Fibroblast of skin of abdomen (primary cell): ENCODE measurements at places on chromosomes 6 and 20.

GRCh38 chr6:26163427-26164119, 76.3 kb downstream of the HFE start:
- DNase-seq, result no peak

- DNase-seq, result no peak
Observed at GRCh38 chr6:76441875-76442274, 369.4 kb upstream of the IMPG1 start.

GRCh38 chr6:141925001-141925400, 207.7 kb upstream of the GJE1 start:
- peak; percentile 19 for DNase-seq

GRCh38 chr6:4675121-4675520, 101.1 kb upstream of the CDYL start:
- DNase-seq, result no peak

- no peak for DNase-seq
Observed at GRCh38 chr6:136225496-136225895, 24.6 kb downstream of the MTFR2 start.

- DNase-seq, result no peak
Observed at GRCh38 chr20:955111-955510, 39.0 kb upstream of the ANGPT4 start.

DNA sequence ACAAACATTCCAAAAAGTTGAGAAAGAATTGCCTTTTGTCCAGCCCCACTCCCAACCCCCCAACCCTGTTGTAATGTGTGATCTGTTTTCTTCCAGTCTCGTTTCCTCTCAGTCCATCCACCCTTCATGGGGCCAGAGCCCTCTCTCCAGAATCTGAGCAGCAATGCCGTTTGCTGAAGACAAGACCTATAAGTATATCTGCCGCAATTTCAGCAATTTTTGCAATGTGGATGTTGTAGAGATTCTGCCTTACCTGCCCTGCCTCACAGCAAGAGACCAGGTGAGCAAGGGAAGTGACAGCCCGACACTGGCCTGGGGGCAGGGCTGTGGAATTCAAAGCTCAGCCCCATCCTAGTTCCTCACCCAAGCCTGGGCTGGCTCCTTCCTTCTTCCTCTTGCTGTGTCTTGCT, 7.8 kb downstream of the MAVS start:
- no peak for DNase-seq

DNA sequence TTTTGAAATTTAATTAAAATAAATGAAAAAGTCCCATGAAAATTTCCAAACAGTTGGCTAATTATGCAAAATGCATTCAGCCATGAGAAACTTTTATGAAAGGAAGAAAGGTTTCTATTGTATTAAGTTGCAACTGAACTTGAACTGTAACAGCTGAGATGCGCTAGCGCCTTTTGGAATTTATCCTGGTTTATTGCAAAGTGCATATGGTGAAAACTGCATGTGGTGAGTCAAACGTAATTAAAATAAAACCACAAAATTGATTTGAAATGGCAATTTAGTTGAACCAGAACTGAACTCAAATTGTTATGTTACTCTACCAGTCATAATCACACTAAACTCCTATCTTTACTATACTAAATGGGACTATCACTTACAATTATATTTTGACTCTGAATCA, 46.4 kb upstream of the COL21A1 start:
- peak; percentile 17 for DNase-seq

- DNase-seq, result no peak
Observed at GRCh38 chr20:25706793-25707192, 10.1 kb upstream of the ZNF337 start.

GRCh38 chr6:139370999-139371345, 3.5 kb downstream of the CITED2 start:
- DNase-seq, result no peak

DNA sequence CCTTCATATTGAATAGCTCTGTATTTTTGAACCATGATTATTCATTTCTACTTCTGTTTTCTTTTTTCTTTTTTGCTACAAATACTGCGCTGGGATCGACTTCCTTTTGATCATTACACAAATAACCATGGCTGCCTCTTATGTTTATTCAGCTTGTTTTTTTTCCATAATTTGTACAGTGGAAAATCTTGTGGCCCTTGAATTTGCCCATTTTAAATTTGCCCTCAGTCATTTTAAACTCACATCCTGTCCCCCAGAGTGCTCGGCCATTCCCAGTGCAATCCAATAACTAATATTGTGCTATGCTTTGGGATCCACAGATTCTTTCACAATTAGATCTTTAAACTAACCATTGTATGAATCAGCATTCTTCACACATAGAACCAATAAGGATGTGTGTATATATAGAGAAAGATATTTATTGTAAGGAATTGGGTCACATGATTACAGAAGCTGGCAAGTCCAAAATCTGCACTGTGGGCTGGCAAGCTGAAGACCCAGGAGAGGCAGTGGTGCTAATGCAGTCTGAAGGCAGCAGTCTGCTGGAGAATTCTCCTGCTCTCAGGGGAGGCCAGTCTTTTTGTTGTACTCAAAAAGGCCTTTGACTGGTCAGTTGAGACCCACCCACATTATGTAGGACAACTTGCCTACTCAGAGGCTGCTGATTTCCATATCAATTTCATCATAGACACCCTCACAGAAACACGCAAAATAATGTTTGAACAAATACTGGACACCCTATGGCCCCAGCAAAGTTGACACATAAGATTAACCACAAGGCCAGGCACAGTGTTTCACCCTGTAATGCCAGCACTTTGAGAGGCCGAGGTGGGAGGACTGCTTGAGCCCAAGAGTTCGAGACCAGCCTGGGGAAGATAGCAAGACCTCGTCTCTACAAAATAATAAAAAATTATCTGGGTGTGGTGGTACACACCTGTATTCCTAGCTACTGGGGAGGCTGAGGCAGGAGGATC, 147.1 kb downstream of the MTHFD1L start:
- peak; percentile 66 for DNase-seq

GRCh38 chr6:156662025-156662445, 115.1 kb upstream of the ARID1B start:
- DNase-seq, result peak; percentile 95

- DNase-seq, result no peak
Observed at GRCh38 chr6:117168296-117169063, 96.9 kb upstream of the VGLL2 start.

- no peak for DNase-seq
Observed at GRCh38 chr20:50758469-50758868, 27.1 kb downstream of the PARD6B start.

DNA sequence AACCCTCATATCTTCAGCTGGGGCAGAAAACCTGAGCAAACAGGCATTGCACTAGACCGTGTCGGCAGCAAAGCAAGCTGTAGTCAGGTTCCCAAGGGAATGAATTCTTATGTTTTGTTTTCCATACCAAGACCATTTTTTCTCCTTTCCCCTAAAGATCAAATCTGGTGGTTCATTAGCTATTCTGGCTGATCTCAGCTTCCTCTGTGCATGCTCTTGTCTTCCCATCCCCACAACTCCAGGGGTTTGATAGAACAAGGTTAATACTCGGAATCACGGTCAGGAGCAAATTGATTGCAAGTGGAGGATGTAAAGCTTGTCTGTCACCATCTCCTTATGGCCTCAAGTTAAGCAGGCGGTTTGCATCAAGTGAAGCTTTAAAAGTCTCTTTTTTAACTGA, 778.8 kb downstream of the KIF16B start:
- no peak for DNase-seq

DNA sequence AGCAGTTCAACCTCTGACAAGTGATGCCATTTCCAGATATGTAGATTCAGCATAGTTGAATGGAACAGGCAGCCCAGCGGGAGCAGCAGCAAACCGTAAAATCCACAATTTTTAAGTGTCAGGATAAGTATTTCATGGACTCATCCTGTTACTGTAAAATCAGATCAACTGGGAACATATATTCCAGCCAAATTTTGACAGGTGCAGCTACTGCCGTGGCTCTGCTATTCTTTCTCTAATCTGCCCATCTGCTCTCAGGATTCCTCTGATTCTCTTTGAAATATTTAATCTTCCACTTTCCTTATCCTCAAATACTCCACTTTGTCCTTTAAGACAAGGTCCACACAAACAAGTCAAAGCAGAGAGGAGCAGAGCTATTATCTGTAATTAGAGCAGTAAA, 245.4 kb upstream of the ASCC3 start:
- no peak for DNase-seq

DNA sequence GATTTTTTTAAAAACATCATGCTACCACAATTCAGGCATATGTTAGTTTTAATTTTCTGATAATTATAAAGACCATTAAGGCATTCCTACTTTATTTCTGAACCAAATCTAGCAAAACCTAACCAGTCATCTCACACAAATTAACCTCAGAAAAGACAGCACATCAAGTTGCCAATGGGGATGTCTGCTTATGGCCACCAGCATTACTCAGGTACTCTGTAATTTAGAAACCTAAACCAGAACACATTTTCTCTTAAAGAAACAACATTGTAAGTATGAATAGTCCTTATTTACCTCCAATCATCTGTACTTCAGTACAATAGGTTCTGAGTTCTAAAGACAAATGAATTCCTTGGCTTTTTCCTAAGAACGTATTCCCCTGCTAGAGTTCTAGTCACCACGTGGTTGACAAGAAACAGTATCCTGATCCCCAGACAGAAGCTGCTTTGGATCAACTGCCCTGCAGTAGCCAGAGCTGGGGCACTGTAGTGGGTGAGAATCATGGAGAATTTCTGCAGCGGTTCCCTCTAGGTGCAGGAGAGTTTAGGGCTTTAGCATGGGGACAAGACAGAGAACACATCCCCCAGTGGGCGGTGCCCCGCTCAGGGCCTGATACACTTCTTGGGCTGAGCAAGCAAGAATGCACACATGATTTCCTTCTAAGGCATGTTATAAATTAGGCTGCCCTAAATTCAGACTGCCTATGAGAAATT, 15.4 kb downstream of the GCLC start:
- peak; percentile 34 for DNase-seq

DNA sequence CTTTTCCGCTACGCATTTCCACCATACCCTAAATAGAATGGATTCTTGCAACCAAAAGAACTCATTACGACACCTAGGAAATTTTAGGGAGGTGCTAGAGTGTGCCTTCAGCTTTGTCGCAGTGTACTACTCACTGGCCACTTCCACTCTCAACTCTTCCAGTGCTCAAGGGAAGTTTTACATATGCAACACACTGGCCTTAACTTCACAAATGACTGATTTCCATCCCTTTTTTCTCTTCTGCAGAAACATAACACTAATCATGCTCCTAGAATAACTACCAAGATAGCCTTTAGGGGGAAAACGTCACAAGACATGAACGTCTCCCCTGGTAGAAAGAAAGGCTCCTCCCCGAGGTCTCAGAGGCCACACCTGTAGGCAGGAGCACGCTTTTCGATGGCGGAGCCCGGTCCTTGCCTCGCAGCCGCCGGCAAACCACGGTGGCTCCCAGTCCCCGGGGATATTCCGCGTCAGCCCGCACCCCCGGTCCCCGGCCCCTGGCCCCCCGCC, 584 bp downstream of the LYRM4 start:
- peak; percentile 50 for DNase-seq

DNA sequence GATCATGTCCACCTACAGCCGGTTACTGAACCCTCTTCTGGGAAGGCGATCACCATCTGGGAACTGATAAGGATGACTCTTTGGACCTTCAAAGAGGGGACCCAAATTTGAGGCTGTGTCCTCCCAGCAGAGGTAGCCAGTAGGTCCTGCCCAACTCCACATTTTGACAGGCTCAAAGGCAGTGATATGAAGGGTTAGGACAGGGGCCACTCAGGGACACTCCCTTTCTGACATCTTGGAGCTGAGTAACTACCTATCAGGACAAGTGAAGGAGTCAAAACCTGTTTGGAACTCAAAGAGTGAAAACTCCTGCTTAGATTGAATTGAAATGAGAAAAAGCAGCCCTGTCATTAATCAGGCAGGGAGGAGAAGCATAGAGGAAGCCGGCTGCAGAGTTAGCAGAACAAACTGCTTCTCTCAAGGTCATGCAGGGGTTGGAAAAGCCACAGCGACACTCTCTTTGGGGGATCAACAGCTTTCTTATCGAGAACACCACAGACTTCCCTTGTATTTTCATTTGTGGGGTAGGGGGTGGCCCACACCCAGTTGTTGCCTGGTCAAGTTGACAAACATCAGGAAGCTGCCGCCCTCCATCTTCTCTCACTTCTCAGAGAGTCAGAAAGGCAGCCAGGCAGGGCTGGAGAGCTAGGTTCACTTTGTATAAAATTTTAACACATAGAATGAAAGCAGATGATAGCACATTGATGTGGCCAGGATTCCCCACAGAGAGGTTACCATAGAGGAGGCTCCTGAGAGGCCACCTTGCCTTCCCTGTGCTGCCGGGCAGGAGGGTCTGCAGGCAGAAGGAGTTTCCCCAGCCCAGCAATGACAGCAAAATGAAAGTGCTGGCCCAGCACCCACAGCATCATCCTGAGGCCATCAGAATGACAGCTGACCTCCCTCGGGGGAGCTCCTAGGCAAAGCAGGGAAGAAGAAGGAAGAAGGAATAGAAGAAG, 47.6 kb downstream of the AGPAT4 start:
- no peak for DNase-seq

GRCh38 chr6:145866456-145867396, 52.1 kb upstream of the FBXO30 start:
- no peak for DNase-seq

- DNase-seq, result no peak
Observed at GRCh38 chr20:60100780-60101179, 142.6 kb downstream of the CDH26 start.
